ENCODE measurements at places on chromosomes 6 and 20.

DNA sequence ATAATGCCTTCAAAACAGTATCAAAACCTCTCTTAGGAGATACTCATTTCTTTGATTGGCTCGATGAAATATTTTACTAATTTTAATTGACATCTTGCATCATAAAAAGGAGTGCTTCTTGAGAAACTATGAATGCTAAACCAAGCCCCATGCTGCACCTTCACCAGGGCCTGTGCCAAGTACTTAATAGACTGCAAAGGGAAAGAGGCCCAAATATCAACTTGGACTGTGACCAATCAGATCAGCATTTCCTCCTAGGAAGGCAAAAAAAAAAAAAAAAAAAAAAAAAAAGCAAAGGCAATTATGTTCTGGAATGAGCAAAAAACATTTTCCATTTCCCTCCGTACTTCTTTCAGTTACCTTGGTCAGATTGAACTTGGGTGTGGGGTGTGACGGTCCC lies 253.0 kb upstream of the SOX4 start:
- no peak for DNase-seq

- DNase-seq: no peak
These were observed 853.0 kb upstream of the EPHA7 start for GRCh38 chr6:94272327-94272726.

DNA sequence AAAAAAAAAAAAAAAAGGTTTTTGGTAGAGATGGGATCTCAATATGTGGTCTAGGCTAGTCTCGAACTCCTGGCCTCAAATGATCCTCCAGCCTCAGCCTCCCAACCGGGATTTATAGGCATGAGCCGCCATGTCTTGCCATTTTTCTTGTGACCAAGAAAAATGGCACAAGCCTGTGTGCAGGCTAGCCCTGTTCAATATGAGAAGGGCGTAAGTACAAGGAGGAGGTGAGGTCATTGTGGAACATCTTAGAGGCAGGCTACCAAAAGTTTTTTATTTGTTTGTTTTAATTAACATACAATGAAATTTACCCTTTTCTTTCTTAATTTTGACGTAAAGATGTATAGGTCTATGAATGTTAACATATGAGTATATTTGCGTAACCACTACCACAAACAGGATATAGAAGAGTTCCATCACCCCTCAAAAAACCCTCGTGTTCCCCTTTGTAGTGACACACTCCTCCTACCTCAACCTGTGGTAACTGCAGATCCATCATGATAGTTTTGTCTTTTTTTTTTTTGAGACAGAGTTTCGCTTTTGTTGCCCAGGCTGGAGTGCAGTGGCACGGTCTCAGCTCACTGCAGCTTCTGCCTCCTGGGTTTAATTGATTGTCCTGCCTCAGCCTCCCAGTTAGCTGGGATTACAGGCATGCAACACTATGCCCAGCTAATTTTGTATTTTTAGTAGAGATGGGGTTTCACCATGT lies 28.3 kb upstream of the KIF3B start:
- no peak for DNase-seq

DNA sequence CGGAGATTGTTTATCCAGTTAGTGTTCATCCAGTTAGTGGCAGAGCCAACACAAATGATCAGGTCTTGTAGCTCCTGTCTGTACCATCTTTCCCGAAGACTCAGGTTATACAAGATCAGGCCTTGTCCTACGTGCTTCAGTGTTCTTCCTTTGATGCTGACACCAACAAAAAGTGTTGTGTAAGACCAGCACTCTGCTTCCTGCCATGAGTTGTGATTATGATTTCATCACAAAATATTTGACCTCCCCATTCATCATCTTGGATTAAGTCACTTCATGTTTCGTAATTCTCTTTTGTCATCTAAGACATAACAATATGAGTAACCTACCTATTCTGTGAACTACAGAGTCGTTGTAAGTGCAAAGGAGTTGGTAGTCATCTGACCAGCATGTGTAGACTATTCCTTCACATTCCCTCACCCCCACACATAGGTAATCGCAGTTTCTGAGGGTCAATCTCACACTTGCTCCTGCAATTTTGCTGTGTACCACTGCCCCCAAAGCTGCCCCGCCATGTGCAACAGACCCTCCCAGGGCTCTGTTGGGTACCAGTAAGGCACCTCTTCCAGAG lies 135.6 kb upstream of the SLC22A23 start:
- peak; percentile 94 for DNase-seq

DNA sequence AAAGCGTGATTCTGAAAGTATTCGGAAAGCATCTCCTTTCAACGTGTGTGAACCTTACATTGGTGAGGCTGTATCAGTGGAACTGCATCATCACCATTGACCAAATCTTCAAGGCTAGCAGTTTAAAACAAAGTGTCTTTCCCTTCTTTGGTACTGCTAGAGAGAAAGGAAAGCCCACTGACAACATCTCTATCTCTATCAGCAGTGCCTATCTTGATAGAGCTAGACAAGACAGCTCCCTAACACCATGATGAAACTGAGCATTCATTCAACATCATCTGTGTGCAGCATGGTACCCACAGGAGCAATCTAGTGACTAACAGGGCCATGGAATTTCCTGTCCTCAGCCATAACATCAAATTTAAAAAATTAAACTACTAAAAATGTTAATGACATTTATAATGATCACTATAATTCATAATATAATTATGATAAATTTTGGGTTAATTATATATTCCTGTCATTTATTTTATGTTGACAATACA lies 31.5 kb upstream of the EDN1 start:
- no peak for DNase-seq

Data from fibroblast of villous mesenchyme (primary cell).